ENCODE measurements at places on chromosomes 12 and 14.

DNA sequence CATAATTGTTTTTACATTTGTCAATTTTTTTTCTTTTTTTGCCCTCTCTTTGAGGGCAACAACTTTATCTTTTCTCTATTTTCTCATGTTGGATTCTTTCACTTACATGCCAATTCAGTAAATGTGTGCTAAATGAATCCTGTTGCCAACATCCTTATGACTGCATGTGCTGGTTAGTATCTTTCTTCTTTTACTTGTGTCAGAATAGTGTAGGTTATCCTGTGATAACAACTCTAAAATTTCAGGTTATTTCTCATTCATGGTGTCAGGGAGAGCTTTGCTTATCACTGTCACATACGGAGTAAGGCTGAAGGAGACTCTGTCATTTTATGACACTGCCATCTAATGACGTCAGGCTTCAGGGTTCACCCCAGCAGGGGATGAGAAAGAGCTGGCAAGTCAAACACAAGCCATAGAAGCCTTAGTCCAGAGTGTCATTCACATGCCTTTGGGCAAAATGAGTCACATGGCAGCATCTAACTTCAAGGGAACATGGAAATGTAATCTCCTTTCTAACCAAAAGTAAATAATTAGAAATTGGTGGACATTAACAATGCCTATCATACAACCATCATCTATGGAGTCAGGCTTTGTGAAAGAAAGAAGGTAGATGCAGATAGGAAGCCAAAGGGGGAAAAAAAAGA, 242.5 kb upstream of the ATP2B1 start:
- no peak for DNase-seq

GRCh38 chr14:98198385-98198784, 1073.6 kb downstream of the BCL11B start:
- DNase-seq = no peak

GRCh38 chr14:92490239-92490959, 23.2 kb upstream of the RIN3 start:
- DNase-seq = no peak

DNA sequence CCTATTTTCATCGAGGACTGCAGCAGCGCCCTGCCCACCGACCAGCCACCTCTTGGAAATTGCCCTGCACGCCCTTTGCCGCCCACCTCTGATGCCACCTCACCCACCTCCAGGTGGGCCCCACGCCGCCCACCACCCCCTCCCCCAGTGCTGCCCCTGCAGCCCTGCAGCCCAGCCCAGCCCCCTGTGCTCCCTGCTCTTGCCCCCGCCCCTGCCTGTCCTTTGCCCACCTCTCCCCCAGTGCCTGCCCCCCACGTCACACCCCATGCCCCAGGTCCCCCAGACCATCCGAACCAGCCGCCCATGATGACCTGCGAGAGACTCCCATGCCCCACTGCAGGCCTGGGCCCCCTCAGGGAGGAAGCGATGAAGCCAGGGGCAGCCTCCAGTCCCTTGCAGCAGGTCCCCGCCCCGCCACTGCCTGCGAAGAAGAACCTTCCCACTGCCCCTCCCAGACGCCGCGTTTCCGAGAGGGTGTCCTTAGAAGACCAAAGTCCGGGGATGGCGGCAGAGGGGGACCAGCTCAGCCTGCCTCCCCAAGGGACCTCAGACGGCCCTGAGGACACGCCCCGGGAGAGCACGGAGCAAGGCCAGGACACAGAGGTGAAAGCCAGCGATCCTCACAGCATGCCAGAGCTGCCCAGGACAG, 96.5 kb downstream of the LGMN start:
- DNase-seq = no peak

DNA sequence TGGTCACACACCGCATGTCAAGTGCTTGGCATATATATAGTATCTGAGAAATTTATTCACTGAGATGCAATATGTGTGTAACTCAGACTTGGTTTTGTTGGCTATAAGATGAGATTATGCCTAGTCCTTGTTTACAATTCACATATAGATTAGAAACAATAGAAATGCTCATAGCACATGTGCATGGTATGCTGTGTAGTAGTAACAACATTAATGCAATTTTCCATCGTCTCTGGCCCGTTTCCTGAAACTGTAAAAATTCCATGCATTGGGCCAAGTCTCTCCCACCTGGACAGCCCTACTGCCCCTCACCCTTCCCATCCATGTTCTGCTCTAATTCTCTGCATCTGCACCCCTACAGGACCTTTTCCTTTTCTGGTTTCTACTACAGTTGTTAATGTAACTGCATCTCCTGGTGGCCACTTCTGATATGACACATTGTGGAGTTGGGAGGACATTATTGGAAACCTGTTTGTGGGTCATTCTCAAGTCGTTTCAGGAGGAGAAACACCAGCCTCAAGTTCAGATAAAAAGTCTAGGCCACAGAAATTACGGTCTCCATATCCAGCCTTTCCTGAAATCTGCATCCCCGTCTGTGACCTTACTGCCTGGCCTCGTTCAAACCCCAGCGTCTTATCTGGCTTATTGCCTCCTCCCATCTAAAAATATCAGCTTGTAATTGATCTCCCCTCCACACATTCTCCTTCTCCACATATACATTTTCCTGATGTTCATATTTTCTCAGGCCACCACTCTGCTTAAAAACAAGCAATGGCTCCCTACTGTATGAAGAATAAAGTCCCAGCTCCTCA, 37.5 kb downstream of the EMP1 start:
- DNase-seq = peak; percentile 22

- DNase-seq = no peak
Measured at GRCh38 chr14:57378661-57379060, 11.7 kb upstream of the NAA30 start.

GRCh38 chr12:124761871-124762270, 101.8 kb downstream of the SCARB1 start:
- no peak for DNase-seq

GRCh38 chr14:93059917-93060545, 55.7 kb downstream of the ITPK1 start:
- DNase-seq = no peak

- DNase-seq = no peak
Measured at GRCh38 chr12:130514149-130514551, 176.5 kb downstream of the PIWIL1 start.

- no peak for DNase-seq
Measured at GRCh38 chr12:75606956-75607355, 95.5 kb upstream of the KRR1 start.

- no peak for DNase-seq
Measured at GRCh38 chr12:121595520-121595919, 14.7 kb upstream of the KDM2B start.

GRCh38 chr14:93040443-93040842, 75.3 kb downstream of the ITPK1 start:
- DNase-seq = no peak

GRCh38 chr12:116996093-116996492, 85.3 kb downstream of the FBXW8 start:
- DNase-seq = no peak

GRCh38 chr12:54360717-54361456, 3.4 kb downstream of the GPR84 start:
- DNase-seq = peak; percentile 43

DNA sequence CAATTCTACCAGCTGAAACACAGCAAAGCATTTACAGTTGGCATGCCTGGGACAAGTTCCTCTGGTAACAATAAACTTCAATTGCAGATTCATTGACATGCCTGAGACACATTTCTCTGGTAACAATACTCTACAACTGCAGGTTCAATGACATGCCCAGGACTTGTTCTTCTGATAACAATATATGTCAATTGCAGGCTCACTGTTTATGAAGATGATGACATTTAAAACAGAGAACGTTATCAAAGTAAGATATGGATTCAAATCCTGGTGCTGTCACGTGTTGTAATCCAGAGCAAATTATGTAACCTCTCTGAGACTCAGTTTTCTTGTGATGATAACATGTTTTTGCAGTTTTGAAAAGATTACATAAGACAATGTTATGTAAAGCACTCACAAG, 20.5 kb downstream of the KITLG start:
- DNase-seq = no peak

DNA sequence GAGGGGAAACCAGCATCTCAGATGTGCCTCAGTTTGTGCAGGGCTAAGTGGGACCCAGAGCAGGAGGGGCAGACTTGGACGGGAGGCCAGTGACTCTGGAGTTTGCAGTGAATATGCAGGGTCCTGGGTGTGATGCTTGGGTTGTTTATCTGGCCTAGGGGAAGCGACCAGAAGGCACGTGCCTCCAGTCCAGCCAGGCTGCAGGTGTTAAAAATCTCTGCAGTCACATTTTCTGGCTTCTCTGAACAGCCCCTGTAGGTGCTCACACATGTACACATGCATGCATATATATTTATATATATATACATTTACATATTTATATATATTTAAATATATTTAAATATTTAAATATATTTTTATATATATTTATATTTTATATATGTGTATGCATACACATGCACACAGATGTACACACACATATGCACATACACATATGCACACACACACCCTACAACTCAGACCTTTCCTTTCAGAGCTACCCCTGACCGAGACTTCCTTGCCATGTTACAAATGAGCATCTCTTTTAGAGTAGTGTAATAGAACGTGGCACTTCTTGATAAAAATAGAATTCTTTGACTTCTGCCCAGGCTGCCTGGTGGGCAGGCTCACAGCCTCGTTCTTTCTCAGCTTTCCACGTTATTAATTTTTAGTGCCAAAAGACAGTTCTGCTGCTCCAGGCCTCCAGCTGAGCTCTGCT, 26.8 kb upstream of the TCL1B start:
- DNase-seq = no peak

GRCh38 chr14:51118993-51119392, 24.1 kb upstream of the TRIM9 start:
- DNase-seq = no peak

- no peak for DNase-seq
Measured at GRCh38 chr12:39935275-39935674, 170.6 kb downstream of the SLC2A13 start.

DNA sequence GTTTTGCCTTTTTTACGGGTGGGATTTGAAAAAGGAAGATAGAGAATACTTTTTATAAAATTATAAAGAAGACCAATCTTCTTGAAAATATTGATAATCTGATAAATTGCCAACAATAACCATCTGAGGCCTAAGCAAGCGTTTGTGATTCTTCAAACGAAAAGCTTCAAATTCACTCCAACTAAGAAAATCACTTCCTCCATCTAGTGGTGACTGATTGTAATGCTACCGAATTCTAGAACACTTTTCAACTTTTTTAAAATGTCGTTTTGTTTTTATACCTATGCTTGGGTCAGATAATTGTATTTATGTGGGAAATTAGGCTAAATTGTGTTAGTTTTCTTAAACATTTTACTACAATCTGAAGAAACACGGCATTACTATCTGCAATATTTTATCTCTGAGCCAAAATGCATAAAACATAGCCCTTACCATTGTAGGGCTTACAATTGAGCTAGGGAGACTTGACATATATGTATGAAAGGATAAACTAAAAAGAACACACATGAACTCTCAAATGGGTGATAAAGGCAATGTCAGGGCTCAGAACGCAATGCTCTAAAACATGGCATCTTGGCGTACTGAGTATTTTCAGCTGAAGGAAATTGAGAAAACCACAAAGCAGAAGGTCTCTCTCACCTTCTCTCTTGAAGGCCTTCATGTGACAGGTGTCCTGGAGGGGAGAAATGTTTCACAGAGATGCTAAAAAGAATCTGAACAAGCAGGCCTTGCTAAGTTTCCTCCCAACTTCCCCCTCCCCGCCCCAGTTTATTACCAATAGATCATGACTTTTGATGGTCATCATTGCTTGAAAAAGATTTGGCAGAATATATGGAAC, 36.8 kb upstream of the G2E3 start:
- DNase-seq = no peak
